ENCODE measurements at places on chromosomes 3 and 15.

GRCh38 chr3:150114873-150115540 is 144.3 kb upstream of the PFN2 start:
- no peak for DNase-seq

DNA sequence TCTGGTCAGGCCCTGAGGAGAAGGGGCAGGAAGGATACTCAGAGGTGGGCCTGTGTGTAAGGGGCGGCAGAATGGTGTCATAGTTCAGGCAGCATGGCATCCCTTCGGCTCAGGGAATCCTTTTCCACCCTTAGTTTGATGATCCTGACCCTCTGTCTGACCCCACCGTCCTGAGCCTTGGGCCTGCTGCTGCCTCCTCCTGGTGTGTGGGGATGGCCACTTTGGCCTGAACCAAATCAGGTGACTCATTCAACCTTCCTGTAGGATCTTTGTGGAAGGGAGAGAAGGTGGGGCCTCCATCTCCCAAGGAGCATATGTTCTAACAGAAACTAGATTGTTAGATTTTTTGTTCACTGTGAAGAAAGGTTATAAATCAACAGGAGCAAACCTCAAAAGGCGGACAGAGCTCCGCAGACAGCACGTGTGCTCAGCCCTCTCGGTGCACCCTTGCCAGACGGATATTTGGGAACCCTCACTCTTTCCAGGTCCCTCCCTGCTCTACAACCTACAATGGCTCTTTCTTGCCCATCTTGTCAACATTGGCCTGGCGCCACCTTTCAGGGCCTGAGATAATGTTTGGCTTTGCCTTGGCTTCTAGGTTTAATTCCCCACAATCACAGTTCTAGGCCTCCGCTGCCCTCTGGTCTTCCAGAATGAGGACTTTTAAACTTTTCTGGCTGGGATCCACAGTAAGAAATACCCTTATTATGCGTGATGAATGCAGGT is 21.7 kb downstream of the THSD4 start:
- no peak for DNase-seq

DNA sequence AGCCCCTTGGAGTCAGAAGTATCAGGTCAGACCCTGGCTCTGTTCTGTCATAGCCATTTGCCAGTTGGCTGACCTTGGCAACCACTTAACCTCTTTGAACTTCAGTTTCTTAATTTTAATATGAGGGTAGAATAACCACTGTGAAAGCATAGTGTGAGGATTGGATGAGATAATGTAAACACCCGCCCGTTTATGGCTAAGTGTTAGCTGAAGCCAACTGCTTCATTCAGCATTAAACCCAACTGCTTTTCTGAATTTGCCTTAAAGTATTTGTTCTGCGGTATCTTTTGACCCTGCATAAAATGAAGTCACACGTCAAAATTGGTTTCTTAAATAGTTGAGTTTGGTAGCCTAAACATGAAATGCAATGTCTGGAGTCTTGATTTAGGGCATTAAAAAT is 121.5 kb upstream of the ABHD17C start:
- no peak for DNase-seq

GRCh38 chr15:84112025-84112424 is 123.5 kb upstream of the GOLGA6L4 start:
- DNase-seq, result no peak

GRCh38 chr3:60206206-60206605 is 1045.0 kb downstream of the FHIT start:
- DNase-seq, result no peak

DNA sequence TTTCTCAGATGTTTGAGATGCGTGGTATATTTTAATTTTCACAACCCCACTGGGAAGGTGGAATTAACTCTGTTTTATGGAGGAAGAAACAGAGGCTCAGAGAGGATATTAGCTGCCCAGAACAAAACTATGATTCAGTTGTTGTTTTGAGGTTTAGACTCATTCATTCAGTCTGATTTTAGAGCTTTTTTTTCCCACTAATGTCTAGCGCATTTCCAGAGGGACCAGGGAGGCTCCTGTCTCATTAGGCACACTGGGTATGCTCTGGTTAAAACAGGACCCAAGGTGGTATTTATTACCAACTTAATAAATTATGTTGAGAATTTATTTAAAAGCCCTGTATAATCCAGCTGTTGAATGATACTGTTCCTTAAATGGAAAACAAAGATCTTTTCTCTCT is 272.0 kb upstream of the RGMA start:
- no peak for DNase-seq
